ENCODE measurements at places on chromosomes 2 and 18. TPM values are rescaled to one million over a fixed set of nuclear protein-coding genes. Genes with fewer than 3 reads are reported as not detected.

GRCh38 chr2:212936572-212936971, 214.8 kb downstream of the IKZF2 start:
- DNase-seq = no peak
- H3K4me3 ChIP-seq = no peak overlapping the region
- H3K27me3 ChIP-seq = no peaks in the 10 kb centered on the region
- no peaks in the 10 kb centered on the region for H3K36me3 ChIP-seq
- H3K27ac ChIP-seq = no peak overlapping the region

- no peaks in the 10 kb centered on the region for H3K36me3 ChIP-seq
- DNase-seq = no peak
- H3K4me3 ChIP-seq = no peak overlapping the region
Observed at GRCh38 chr18:74795751-74796150, 198.1 kb downstream of the ZNF407 start.

DNA sequence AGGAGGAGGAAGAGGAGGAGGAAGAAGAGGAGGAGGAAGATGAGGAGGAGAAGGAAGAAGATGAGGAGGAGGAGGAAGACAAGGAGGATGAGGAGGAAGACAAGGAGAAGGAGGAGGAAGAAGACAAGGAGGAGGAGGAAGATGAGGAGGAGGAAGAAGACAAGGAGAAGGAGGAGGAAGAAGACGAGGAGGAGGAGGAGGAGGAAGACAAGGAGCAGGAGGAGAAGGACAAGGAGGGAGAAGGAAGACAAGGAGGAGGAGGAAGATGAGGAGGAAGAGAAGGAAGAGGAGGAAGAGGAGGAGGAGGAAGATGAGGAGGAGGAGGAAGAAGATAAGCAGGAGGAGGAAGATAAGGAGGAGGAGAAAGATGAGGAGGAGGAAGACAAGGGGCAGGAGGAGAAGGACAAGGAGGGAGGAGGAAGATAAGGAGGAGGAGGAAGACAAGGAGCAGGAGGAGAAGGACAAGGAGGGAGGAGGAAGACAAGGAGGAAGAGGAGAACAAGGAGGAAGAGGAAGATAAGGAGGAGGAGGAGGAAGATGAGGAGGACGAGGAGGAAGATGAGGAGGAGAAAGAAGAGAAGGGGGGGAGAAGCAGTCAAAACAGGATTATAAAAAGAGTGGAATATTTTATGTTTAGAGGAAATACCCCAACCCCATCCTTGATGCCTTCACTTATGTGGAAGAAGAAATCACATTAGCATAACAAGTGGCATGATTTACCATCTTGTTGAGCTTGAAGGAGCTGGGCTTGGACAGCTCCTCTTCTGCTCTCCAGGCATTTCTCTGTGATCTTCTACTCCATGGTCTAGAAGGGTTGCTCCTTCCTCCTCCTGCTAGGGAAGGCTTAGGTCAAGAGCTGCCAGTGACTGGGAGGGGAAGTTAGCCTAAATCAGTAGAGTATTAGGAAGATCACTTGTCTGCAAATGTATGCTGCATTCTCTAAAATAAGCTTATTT, 45.3 kb upstream of the KCTD1 start:
- DNase-seq = no peak
- no peaks in the 10 kb centered on the region for H3K36me3 ChIP-seq
- no peak overlapping the region for H3K4me3 ChIP-seq
- no peaks in the 10 kb centered on the region for H3K4me1 ChIP-seq
- no peaks in the 10 kb centered on the region for H3K27me3 ChIP-seq
- H3K27ac ChIP-seq = no peak overlapping the region

The ZEB2 gene
- total RNA-seq = 3.6 TPM

The TUBA4B gene
- total RNA-seq = not detected

Measured in CD4-positive, alpha-beta memory T cell (primary cell).